Activated CD4-positive, alpha-beta T cell treated with anti-CD3 and anti-CD28 coated beads for 1 hour (primary cell): ENCODE measurements at places on chromosomes 13 and 19.

DNA sequence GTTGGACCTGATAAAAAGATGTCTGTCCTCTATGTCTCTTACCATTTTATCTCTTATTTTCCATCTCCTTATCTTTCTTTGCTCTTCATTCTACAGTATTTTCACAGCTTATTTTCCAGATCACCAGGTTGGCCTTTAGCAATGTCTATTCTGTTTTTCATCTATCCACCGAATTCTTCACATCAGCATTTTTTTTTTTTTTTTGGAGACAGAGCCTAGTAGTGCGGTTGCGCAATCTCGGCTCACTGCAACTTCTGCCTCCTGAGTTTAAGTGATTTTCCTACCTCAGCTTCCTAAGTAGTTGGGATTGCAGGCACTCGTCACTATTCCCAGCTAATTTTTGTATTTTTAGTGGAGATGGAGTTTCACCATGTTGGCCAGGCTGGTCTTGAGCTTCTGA, 49.0 kb downstream of the DNAJC15 start:
- no peak for DNase-seq

- no peak for DNase-seq
Measured at GRCh38 chr13:71858647-71859046, 8.4 kb downstream of the DACH1 start.

- DNase-seq: no peak
Measured at GRCh38 chr13:77733674-77734073, 36.2 kb downstream of the SLAIN1 start.

- no peak for DNase-seq
Measured at GRCh38 chr13:20400774-20401173, 124.9 kb downstream of the CRYL1 start.

DNA sequence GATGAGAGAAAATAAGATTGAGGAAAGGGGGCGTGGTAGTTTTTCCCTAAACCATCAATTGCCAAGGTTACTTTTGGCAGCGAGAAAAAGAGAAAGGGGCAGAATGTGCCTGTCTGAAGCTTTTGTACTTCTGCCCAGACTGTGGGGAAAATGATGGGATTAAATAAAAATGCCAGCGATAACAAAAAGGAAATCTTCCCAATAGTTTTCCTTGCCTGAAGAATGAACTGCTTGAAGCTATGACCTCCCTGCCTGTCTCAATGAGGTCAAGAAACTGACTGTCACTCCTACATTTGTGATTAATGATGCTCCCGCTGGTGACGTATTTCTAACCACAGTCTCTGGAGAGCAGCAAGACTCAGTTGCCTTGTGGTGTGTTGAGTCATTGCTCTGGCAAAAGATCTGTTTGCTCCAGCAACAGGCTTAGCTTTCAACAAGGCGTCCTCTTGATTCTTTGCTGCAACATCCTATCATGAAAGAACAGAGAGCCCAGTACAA, 1051.5 kb downstream of the DIAPH3 start:
- no peak for DNase-seq

DNA sequence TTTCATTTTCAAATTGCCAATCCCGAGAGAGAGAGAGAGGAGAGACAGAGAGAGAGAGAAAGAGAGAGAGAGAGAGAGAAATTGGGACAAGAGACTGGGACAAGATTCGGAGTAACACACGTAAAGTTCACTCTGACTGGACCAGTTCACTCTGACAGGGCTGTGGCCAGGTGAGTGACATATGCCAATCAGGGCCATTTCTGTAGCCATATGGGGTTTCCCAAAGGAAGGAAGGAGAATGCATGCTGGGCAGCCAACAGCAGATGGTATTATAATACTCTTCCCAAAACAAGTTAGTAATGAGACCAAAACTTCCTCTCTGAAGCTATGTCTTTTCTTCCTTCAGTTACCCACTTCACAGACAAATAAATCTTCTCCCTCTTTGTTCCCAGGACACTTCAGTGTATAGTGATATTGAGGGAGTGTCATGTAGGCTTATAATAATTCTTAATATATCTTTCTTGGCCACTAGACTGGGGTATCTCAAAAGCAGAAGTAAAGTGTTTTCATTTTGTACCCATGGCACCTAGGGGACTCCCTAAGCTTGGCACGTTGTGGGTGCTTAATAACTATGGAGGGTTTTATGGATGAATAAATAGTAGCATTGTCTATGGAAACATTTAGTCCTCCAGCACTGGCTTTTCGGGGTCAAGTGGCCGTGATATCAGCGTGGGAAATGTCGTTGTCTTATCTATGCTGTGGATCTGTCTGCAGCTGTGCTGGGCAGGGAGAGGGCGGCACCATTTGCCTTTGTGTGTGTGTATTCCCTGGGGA, 51.6 kb downstream of the SERP2 start:
- no peak for DNase-seq

GRCh38 chr13:43910856-43911255, 31.2 kb downstream of the LACC1 start:
- no peak for DNase-seq

- DNase-seq: no peak
Measured at GRCh38 chr19:31666126-31666525, 316.9 kb upstream of the TSHZ3 start.

- no peak for DNase-seq
Measured at GRCh38 chr13:47457626-47458025, 543.4 kb downstream of the SUCLA2 start.

GRCh38 chr19:46847528-46847927, 3.1 kb downstream of the AP2S1 start:
- DNase-seq: no peak

GRCh38 chr19:8334458-8335342, 8.4 kb downstream of the KANK3 start:
- no peak for DNase-seq

- no peak for DNase-seq
Measured at GRCh38 chr19:29507081-29507860, 18.5 kb upstream of the VSTM2B start.

GRCh38 chr19:3504735-3505134, 1.4 kb upstream of the FZR1 start:
- no peak for DNase-seq

DNA sequence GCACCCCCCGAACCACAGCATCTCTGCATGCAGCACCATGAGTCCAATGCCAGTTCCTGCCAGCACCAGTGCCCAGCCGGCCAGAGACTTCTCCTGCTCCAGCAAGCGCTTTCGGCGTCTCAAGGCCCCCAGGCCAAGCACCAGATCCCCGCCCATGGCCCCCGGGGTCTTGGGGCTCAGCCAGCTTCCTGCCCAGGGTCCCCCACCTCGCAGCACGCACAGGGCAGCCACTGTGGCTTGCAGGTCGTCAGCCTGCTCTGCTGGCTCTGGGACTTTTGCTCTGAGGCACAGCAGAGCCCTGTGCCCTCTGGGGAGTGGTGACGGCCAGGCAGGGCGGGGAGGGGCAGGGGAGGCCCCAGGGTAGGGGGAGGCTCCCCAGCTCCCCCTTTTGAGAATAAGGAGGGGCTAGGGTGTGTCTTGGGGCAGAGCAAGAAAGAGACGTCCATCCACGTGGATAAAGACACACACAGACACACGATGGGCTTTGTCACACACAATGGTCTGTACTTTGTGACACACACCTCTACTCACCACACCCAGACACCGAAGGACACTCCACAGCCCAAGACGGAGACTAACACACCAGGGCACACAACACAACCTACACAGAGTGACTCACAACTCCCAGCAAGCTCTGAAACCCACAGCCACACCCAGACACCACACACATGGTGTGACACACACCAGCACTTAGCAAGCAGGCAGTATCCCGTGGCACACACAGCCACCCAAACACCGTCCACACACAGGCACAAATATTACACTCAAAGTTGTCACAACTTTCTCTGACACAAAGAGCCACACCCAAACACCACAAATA, at the start of gene KCNN4:
KCNN4 (minus strand) TSS at position 268 of the 820 bp plus-strand sequence; CDS start at position 156, 112 bp downstream.
- peak; percentile 36 for DNase-seq

DNA sequence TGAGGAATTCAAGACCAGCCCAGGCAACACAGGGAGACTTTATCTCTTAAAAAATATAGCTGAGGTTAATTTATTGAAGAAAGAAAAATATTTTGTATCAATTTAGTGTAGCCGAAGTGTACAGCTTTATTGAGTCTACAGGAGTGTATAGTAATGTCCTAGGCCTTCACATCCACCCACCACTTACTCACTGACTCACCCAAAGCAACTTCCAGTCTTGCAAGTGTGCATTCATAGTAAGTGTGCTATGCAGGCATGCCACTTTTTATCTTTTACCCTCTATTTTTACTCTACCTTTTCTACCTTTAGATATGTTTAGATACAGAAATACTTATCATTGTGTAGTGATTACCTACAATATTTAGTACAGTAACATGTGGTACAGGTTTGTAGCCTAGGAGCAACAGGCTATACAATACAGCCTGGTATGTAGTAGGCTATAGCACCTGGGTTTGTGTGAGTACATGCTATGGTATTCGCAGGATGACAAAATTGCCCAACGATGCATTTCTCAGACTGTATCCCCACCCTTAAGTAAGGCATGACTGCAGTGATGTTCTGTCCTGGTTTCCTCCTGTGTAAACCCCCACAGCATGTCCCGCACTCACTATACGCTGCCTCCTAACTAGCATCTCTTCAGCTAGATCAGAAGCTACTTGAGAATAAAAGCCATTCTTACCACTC, 15.3 kb upstream of the ATP12A start:
- no peak for DNase-seq

DNA sequence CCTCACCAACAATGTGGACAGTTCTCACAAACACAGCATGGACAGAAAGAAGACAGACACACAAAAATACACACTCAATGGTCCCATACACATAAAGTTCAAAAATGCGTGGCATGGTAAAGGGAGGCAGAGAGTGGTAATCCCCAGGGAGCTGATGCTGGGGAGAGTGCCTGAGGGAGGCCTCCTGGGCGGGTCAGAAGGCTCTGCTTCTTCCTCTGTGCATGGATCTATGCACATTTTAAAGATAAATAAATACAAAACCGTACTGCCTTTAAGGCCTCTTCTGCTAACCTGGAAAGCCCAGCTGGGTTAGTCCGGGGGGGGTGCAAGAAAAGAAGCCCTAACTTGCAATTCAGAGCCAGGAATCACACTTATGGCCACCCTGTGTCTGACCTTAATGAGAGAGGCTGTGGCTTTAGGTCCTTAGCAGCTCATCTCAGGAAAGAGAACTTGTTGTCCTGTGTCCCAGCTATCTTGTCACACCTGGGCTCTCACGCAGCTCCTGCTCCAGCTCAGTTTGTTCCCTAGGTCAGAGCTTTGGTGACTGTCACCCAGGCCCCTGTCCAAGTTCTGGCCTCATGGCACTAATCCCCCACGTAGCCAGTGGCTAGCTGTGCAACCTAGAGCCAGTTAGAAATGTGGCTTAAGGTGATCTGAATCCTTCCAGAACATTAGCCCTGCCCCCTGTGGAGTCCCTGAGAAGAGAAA, 28.5 kb downstream of the POP4 start:
- no peak for DNase-seq

DNA sequence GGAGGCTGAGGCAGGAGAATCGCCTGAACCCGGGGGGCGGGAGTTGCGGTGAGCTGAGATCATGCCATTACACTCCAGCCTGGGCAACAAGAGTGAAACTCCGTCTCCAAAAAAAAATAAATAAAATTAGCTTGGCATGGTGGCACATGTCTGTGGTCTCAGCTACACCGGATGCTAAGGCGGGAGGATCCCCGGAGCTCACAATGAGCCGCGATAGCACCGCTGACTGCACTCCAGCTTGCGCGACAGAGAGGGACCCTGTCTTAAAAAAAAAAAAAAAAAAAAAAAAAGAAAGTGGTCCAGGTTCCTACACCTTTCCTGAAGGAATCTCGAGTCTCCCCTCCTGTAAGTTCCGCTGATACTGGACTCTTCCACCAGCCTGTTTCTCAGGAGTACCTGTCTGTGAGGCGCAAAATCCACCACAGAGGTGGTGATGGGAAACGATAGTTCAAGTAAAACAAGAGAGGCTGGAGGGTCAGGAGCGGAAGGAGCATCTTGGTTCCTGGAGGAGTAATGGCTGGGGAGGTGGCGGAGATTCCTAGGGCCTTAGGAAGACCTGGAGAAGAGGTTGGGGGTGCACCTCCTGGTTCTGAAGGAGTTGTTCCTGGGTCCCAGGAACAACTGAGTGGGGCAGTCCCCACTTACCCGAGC, 471 bp downstream of the FUT1 start:
- DNase-seq: no peak

DNA sequence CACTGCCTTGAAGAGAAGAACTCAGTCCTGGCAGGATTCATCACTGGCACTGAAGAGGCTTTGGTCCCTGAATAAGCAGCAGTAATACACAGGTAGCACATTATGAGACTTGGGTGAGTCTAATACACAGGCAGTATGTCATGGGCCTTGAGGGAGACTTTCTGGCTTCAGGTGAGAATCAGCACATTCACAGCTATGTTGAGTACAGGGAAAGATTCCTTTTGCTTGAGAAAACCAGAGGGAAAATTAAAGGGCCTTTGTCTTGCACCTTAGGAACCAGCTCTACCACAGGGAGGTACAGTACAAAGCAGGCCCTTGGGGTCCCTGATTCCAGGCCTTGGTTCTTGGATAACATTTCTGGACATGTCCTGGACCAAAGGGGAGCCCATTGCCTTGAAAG, 484.6 kb downstream of the RFC3 start:
- no peak for DNase-seq

- DNase-seq: no peak
Measured at GRCh38 chr13:51946163-51946669, 65.0 kb downstream of the ATP7B start.

GRCh38 chr19:14479309-14479974, 4.3 kb upstream of the PTGER1 start:
- no peak for DNase-seq

- no peak for DNase-seq
Measured at GRCh38 chr19:53880711-53881481, 1.1 kb upstream of the PRKCG start.

DNA sequence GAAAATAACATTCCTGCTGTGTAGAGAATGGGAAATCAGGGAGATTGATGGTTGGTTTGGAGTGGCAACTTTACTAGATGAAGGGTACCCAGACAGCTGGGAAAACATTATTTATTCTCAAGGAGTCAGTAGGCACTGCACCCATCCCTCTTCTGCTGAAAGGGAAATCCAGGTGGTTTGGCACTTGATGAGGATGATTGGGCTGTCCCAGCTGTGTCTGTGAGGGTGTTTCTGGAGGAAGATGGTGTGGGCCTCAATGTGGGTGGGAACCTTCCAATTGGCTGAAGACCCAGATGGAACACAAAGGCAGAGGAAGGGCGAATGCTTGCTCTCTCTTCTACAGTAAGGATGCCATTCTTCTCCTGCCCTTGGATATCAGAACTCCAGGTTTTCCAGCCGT, 10.4 kb upstream of the SACS start:
- no peak for DNase-seq

- no peak for DNase-seq
Measured at GRCh38 chr19:45171211-45171623, 6.8 kb downstream of the TRAPPC6A start.

DNA sequence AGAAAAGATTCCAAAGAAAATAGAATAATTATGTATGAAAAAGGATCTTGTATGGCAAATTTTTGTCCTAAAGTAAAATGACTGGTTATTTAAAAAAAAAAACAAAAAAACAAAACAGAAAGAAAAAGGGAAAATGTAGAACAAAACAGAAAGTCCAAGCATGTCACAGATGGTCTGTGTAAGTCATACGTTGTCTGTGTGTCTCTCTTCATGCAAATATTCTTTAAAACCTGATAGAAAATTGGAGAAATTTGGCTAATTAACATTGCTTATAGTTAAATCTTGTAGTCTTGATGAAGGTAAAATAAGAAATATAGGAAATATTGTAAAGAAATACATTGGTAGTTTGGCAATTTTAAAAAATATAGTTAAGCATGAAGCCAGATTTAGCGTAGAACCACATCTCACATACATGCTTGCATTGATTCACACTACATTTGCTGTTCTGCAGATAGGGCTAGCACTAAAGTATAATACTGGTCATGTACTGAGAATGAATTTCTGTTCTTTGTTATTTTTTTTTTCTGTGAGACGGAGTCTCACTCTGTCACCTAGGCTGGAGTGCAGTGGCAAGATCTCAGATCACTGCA, 58.4 kb downstream of the SPRYD7 start:
- no peak for DNase-seq
